ENCODE measurements at places on chromosomes 16 and 17. TPM values are rescaled to one million over a fixed set of nuclear protein-coding genes. Genes with fewer than 3 reads are reported as not detected.

The CSH1 gene
- polyA plus RNA-seq = 7.5 TPM

The HBM gene
- polyA plus RNA-seq = 3.5 TPM

The KRTAP4-6 gene
- polyA plus RNA-seq = not detected

The TBC1D26 gene
- 0.64 TPM for polyA plus RNA-seq

- no peak for DNase-seq
Measured at GRCh38 chr16:74309789-74310781, 13.5 kb downstream of the PSMD7 start.

DNA sequence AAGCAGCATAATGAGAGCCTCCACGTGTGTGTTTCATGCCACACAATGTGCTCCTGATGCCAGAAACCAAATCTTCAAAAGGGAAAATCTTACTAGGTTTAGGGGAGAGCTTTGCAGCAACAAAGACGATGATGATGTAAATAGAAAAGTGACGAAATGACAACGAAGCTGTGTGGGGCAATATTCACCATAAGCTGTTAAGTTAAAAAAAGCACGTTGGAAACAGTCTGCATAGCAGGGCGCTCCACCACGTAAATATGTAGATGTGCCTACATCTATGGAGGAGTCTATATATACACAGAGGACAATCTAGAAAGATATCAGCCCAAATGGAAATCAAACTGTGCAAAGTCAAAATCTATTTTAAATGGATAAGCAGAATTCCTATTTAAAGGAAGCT lies 61.0 kb downstream of the RPH3AL start:
- no peak for DNase-seq

- DNase-seq = no peak
Measured at GRCh38 chr16:88510091-88510994, 57.3 kb downstream of the ZFPM1 start.

DNA sequence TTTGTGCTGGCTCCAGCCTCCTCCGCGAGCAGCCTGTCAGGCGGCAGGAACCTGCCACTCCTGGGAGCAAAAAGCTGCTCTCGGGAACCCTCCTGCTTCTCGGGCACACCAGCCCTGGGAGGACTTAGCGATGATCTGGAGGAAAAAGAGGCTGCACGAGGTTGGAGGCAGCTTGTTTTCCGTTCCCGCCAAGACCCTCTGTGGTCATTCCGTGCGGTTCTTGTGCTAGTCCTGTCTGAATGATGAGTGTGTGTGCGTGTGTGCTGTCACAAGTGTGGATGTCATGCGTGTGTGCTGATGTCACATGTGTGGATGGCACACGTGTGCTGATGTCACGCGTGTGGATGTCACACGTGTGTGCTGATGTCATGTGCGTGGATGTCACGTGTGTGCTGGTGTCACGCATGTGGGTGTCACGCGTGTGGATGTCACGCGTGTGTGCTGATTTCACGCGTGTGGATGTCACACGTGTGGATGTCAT lies 150.0 kb downstream of the NPIPB11 start:
- no peak for DNase-seq

DNA sequence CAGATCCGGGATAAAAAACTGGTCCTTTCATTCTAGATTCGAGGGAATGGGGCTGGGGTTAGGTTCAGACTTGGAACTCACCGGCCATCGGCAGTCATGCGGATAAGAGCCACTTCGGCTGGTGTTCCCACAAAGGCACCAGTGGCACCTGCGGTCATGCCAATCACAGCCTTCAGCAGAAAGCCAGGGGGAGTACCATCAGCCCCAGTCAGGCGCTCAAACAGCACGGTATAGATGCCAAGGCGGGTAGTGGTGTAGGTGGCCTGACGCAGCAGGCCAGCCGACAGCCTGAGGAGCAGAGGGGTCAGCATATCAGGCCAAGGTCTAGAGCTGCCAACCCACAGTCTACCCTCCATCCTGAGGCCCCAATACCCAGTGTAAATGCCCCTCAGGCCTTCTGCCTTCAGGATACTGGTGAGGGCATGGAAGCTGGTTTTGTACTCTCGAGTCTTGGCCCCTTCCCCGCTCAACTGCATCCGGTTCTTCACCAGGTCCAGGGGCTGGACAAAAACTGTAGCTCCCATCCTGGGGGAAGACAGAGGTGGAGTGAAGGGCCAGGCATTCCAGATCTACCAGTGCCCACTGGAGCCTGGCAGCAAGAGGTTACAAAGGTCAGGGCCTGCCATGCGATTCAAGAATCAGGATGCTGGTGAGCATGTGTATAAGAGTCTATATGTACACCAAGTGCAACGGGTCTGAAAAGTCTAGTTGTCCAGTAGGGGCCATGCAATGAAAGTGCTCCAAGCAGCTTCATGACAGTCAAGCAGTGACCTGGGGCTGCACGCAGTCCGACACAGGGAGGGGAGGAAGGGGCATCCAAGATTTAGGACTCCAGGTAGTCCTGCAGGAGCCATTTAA lies 929 bp downstream of the SLC25A11 start:
- no peak for DNase-seq

GRCh38 chr16:21260870-21261791 lies 17.0 kb downstream of the CRYM start:
- no peak for DNase-seq

DNA sequence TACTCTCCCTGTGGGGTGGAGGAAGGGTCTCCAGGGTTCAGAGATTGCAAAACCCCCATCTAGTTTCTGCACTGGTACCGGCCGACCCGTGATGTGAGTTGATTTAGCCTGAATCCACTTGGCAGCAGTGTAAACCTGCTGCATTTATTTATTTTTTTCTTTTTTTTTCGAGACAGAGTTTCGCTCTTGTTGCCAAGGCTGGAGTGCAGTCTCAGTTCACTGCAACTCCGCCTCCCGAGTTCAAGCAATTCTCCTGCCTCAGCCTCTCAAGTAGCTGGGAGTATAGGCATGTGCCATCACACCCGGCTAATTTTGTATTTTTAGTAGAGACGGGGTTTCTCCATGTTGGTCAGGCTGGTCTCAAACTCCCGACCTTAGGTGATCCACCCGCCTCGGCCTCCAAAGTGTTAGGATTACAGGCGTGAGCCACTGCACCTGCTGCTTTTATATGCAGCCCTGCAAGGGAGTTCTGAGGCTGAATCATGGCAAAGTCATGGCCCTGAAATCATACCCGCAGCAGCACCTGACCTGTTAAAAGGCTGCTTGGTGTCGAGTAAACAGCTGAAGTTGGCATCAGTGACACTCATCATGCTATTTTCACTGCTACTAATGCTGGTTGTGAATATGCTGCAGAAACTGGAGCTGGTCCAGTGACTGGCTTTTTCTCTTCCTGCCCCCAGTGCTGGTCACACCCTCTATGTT lies 21.4 kb downstream of the DEXI start:
- DNase-seq = no peak
